DMS 273 treated with DMSO at 0.1 percent for 48 hours (cell line): ENCODE measurements at places on chromosomes 4 and X.

- DNase-seq = no peak
Measured at GRCh38 chr4:140739971-140740370, 16.2 kb downstream of the TBC1D9 start.

- DNase-seq = no peak
Measured at GRCh38 chr4:74339501-74339900, 25.4 kb upstream of the EREG start.

DNA sequence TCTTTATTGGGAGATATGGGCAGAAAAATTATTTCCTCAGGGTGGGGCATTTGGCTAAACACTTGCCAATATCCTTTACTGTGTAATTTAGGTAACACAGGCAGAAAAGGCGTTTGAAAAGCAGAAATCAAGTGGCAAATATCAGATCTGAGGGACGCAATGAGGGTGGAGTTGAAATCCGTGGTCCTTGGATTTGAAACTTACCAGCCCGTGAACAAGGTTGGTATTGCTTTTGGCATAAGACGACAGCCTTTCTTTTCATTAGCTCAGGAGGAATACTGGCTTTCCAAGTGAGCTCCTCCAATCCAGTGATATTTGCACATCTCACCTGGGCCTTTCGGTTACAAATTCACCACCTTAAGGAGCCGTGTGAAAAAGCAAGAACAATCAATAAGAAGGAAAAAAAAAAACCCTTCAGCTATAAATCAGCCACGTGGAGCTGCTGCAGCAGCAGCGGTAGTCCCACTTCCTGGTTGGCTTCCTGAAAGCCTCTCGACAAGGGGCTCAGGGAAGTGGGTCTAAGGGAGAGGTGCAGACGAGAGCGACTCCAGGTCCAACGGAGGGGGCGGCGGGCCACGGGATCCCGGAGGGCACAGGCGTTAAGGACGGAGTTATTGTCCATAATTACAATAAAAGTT lies 734 bp upstream of the GALNT7 start:
- DNase-seq = no peak

GRCh38 chrX:13994104-13994503 lies 35.6 kb downstream of the GEMIN8 start:
- DNase-seq = no peak

DNA sequence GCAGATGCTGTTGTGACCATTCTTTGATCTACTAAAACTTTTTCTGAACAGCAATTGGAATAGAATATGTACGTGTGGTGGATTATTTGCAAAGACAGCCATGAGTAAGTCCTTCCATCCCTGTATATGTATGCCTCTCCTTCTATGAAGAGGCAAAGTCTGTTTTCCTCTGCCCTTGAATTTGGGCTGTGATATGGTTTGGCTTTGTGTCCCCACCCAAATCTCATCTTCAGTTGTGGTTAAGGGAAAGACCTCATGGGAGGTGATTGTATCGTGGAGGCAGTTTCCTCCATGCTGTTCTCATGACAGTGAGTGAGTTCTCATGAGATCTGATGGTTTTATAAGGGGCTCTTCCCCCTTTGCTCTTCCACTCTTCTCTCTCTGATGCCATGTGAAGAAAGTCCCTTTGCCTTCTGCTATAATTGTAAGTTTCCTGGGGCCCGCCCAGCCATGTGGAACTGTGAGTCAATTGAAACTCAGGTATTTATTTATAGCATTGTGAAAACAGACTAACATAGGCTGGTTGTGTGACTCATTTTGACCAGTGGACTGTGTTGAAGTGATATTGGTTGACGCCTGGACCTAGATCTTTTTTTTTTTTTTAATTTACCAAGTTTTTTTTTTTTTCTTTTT lies 108.3 kb upstream of the CAMK2D start:
- DNase-seq = no peak

GRCh38 chr4:62512271-62512670 lies 1312.1 kb downstream of the ADGRL3 start:
- no peak for DNase-seq

- DNase-seq = no peak
Measured at GRCh38 chr4:165970703-165971420, 97.8 kb downstream of the TLL1 start.

GRCh38 chrX:63754136-63754859 lies 30.7 kb downstream of the ARHGEF9 start:
- no peak for DNase-seq

DNA sequence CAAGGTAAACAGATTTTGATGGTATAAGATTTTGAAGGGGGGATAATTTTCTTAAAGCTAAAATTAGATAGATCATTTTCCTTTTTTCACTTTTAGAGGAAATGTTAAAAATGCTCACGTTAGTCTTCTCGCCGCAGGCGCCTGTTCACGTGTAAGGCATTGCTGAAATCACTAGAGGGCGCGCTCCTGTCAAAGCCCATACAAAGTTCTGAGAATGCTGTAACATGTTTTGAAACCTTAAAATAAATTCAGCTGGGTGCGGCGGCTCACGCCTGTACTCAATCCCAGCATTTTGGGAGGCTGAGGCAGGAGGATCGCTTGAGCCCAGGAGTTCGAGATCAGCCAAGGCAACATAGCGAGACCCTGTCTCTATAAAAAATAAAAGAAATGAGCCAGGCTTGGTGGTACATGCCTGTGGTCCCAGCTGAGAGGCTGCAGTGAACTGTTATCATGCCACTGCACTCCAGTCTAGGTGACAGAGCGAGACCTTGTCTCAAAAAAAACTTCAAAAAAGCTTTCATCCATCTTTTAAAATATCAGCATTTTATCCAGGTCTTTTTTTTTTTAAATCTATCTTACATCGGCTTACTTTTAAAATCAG lies 138.0 kb downstream of the RBMX2 start:
- DNase-seq = peak; percentile 37

DNA sequence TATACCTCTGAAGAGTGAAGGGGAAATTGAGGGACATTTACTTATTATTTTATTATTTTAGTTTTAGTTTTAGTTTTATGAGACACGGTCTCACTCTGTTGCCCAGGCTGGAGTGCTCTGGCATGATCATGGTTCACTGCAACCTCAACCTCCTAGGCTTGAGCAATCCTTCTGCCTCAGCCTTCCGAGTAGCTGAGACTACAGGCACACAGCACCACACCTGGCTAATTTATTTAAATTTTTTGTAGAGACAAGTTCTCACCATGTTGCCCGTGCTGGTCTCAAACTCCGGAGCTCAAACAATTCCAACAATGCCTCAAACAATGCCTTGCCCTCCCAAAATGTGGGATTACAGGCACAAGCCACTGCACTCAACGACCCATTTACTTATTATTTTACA lies 68.4 kb upstream of the BMP2K start:
- DNase-seq = no peak

DNA sequence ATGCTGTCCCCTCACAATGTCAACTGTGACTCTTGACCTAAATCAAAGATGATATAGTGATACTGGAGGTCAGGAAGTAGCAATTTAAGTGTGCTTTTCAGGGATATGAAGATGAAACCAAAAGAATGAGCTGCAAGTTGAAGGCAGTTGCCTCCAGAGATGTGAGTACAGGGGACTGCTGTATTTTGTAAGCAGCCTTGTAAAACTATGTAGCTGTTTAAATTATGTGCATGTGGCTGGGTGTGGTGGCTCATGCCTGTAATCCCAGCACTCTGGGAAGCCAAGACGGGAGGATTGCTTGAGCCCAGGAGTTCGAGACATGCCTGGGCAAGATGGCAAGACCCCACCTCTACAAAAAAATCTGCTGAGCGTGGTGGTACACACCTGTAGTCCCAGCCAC lies 15.1 kb upstream of the TNIP2 start:
- no peak for DNase-seq

GRCh38 chr4:77927991-77928925 lies 65.6 kb downstream of the MRPL1 start:
- DNase-seq = peak; percentile 3

GRCh38 chr4:85715991-85716737 lies 241.2 kb downstream of the ARHGAP24 start:
- DNase-seq = no peak

GRCh38 chr4:146054676-146055075 lies 116.1 kb upstream of the ZNF827 start:
- no peak for DNase-seq

GRCh38 chr4:2042204-2042946 lies 16.8 kb upstream of the NAT8L start:
- no peak for DNase-seq

- DNase-seq = no peak
Measured at GRCh38 chr4:102312417-102312816, 32.9 kb downstream of the SLC39A8 start.

DNA sequence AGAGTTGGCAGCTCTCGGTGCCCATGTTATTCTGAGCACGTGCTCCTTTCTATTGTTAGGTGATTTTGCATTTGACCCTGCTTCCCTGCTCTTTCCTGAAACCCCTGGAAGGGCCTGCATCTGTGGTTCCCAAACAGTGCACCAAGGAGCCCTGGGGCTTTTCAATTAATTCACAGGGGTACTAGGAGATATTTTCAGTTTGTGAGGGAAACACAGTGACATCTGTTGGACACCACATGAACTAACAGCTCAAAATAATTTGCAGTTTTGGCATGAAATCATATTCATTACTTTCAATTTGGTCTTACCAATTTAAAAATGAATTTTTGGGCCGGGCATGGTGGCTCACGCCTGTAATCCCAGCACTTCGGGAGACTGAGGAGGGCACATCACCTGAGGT lies 156.6 kb downstream of the GATB start:
- no peak for DNase-seq

GRCh38 chrX:69539437-69539836 lies 35.3 kb downstream of the NALF2 start:
- DNase-seq = no peak

DNA sequence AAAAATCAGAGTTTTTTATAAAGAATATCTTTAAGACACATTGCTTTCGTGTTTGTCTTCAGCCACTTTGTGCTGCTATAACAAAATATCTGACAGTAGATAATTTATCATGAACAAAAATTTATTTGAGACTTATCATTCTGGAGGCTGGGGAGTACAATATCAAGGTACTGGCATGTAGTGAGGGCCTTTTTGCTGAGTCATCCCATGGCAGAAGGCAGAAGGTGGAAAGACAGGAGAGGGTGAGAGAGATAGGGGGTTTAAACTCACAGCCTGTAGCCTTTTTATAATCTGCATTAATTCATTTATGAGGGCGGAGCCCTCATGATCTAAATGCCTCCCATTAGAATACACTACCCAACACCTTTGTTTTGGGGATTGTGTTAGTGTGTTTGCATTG lies 431.2 kb upstream of the FAM47C start:
- DNase-seq = no peak

- DNase-seq = no peak
Measured at GRCh38 chrX:24799078-24799477, 105.4 kb downstream of the POLA1 start.

- no peak for DNase-seq
Measured at GRCh38 chr4:123386609-123387008, 10.0 kb upstream of the SPRY1 start.

DNA sequence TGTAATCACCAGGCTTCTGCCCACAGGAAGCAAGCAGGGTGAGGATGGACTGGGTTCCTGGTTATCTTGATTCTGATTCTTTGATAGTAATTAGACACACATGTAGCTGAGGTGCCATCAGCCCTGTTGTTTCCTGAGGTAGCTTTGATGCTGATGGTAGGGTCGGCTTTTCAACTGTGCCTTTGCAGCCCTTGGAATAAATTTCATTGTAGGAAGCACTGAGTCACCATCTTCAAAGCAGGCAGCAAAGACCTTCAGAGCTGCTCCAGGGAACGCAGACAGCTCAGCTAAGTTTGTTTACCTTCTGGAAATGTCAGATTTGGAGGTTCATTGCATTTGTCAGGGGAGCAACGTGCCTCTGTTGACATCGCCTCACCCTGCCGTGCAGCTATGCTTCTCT lies 135.4 kb downstream of the ASMT start:
- no peak for DNase-seq

DNA sequence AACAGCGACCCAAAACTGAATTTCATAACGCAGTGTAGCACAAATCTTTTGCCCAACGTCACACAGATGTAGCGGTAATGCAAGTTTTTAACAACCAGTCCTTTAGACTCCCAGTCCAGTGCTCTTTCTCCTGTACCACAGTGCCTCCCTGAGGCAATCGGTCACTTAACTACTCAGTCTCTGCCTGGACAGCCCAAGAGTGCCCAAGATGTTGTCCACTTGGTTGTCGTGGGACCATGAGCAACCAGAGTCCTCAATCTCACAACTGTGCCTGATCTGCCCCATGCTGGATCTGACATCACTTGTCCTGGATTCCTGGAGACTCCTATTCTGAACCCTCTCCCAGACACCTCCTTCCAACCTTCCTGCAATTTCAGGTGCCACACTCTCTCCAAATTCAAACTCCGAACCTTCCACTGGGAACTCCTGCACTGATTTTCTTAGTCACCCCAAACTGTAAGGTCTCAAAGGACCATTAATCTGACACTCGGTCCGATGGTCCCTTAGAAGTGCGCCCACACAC lies 702 bp downstream of the MMGT1 start:
- no peak for DNase-seq

DNA sequence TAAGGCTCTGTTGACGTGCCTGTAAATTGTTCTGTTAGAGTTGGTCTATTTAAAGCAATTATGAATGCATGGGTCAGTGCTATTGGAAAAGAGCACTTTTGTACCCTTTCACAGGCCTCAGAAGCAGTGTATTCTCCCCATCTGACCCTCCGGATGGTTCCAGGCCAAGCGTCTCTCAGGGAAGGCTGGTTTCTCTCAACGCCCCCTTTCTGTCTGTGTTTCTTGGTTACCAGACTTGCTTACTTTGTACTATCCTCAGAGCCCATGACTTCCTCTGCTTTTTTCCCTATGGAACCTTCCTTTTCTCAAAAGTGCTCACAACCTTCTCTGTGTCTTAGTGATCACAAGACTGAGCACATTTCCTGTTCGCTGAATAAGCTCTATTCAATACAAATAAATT lies 559.3 kb upstream of the ZFP42 start:
- DNase-seq = no peak

- DNase-seq = no peak
Measured at GRCh38 chr4:1232661-1233621, 16.0 kb downstream of the CTBP1 start.

DNA sequence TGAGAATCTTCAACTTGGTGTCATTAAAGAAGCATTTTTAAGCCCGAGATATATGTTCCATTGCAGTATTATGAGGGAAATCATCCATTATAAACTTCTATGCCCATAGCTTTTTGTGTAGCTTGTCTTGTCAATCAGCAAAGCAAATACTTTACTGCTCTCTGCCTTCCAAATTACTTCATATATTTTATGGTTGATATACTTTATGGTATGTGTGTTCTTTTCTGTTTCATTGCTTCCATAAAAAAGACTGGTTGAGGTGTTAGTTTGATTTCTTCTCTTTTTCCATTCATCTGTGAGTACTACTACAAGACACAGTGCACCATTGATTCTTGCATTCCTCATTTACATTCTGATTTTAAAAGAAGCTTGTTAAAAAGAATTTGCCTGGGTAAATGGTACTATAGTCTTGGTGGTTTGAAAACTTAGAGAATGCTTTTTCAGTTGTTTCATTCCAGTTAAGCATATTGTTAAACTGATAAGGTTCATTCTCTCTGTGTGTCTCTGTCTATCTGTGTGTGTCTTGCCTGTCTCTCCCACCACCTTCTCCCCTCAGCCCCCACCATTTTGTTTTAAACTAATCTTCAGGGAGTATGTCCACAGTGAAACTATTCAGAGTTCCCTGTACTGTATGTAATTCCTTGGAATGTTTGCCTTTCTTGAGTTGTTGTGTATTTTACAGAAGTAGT lies 27.1 kb downstream of the STAG2 start:
- no peak for DNase-seq
